ENCODE measurements at places on chromosomes 5 and 9.

DNA sequence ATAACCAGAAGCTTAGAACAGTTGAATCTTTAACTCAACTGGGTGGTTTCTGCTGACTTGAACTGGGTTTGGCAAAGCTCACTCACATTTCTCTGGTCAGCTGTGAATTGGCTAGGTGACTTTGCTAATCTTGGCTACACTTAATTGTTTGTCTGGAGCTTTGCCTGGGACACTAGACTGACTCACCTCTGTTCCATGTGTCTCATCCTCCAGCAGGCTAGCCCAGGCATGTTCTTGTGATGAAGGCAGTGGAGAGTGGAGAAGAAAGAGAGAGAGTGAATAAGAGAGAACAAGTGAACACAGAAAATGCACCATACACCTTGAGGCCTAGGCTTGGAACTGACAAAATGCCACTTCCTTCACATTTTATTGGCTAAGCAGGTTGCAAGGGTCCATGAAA, 32.6 kb downstream of the SPATA31D1 start:
- no peak for DNase-seq

DNA sequence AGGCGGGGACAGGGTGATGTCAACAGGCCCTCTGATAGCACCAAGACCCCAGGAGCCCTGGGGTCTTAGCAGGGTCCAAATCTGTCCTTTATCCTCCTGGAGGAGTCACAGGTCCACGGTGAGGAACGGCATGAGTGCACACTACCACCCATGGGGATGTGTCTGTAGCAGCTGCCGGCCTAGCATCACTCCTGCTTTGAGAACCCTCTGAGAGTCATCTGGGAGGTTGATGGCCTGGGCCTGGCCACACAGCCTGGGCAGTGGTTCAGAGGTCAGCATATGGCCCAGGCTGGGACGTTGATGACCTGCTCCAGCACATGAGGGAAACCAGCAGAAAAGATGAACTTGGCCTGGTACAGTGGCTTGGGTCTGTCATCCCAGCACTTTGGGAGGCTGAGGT, 1.8 kb upstream of the GFPT2 start:
- no peak for DNase-seq

- no peak for DNase-seq
These were observed 104.4 kb upstream of the GNA14 start for GRCh38 chr9:77752554-77752953.

- no peak for DNase-seq
These were observed 10.8 kb downstream of the SEMA6A start for GRCh38 chr5:116563736-116564308.

DNA sequence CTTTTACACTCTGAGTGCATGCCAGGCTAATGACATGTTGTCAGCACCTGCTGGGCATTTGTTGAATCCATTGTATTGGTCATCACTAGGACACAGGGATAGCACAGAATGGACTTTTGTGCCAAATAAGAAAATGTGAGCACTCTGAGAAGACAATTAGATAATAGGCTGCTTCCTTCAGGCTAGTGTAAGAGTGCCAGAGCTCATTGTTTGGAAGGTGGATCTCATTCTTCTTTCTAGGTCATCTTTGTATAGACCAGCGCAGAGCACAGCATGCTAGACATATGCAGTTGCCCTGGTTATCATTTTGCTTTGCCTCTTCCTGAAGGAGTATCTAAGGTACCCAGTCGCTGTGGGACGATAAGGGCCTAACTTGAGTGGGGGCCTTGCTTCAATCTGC, 493.4 kb upstream of the COX7C start:
- no peak for DNase-seq

GRCh38 chr5:126043688-126044087, 379.5 kb upstream of the GRAMD2B start:
- DNase-seq: no peak

DNA sequence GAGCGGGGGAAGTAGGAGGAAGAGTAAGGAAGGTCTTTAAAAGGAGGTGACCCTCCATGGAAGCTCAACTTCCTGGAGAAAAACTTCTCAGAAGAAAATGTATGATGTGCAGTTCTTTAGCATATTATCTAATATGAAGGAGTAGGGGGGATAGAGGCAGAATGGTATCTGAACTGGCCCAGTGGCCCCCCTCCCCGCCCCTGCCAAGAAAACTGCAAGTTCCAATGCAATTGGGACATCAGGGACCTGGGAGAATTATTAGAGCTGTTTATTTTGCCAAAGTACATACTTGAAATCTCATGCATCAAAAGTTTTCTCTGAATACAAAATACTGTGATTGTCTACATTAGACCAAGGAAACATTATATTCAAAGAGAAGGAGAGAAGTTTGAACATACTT, 40.6 kb upstream of the GAS1 start:
- no peak for DNase-seq

DNA sequence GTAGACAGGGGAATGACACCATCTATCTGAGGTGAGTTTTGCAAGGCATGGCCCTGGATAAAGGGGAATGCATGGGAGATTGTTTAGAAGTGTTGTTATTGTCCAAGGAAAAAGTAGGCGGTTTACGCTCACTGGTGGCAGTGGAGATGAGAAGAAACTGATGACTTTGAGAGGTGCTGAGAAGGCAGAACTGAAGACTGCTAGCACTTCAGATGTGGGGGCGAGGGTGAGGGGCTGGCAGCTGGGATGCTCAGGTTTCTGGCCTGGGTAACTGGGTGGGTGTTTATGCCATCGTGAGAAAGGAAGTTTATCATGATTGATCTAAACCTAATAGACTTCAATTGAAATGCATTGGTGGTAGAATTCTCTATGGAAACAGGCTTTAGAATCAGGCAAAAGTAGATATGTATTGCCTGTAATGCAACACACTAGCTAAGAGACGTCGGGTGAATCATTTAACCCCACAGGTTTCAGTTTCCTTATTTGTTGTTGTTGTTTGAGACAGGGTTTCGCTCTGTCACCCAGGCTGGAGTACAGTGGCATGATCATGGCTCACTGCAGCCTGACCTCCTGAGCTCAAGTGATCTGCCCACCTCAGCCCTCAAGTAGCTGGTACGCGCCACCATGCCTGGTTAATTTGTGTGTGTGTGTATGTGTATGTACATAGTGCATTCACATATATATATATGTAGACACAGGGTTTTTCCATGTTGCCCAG, 123.5 kb downstream of the SLC24A2 start:
- DNase-seq: no peak

- DNase-seq: no peak
These were observed 194.6 kb upstream of the PCSK5 start for GRCh38 chr9:75695921-75696320.

DNA sequence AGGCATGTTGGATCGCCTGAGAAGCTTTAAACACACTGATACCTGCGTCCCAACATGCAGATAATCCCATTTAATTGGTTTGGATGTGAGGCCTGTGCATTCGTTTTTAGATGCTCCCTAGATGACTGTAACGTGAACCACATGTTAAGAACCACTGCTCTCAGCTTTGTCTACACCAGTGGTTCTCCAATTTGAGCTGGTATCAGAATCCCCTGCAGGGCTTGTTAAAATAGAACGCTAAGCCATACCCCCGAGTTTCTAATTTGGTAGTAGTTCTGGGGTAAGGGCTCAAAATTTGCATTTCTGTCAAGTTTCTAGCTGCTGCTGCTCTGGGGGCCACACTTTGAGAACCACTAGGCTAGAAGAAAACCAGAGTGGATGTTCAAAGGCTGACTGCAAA, 74.7 kb downstream of the S1PR3 start:
- DNase-seq: no peak

DNA sequence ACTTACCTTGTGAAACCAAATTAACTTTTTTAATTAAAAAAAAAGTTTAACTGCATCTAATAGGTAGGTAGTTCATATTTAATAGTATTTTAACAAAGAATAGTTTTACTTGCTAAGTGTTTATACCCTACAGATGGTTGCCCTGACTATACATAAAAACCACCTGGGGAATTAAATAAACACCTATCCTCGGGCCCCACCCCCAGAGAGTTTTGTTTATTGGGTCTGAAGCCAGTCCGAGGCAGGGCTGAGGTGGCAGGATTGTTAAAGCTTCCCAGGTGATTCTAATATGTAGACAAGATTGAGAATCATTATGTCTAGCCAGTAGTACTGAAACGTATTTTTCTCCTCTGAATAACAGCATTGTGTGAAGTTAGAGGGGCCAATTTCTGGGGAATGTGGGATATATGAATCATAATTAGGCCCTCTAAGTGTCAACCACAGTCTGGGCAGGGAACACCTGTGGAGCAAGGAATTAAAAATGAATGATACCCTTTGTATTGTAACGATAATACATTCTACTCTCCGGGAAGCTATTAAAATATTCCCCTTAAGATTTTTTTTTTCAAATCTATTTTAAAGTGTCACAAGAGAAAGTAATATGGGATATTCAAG, 5.6 kb upstream of the PAM start:
- no peak for DNase-seq

DNA sequence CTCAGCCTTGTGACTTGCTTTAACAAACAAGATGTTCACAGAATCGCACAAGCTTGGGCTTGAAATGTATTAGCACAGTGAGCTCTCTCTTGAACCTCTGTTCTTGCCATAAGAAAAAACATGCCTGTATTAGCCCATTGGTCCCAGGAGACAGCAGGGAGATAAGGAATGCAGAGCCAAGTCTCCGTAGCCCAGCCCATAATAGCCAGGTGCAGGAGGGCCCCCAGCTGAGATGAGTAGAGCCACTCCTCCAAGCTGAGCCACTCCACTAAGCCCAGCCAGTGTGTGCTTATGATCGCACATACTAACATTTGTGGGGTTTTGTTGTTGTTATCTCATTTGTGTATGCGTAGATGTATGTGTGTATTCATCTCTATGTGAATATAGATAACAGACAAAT, 21.6 kb upstream of the SVEP1 start:
- DNase-seq: peak; percentile 41

DNA sequence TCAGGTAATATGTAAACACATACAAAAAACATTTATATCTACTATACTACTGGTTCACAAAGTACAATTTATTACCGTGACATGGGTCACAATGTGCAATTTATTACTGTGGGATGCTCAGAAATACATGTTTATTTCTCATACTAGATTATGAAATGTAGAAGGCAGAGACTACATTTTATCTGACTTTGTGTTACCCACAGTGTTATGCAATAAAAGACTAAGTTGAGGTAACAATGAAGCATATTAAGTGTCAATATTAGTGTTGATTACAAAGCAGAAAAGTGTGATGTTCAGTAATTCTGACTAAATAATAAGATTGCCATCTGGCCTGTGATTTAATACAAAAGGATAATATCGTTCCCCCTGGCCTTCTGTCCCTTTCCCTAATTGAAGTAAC, 42.4 kb downstream of the CPLANE1 start:
- DNase-seq: no peak

DNA sequence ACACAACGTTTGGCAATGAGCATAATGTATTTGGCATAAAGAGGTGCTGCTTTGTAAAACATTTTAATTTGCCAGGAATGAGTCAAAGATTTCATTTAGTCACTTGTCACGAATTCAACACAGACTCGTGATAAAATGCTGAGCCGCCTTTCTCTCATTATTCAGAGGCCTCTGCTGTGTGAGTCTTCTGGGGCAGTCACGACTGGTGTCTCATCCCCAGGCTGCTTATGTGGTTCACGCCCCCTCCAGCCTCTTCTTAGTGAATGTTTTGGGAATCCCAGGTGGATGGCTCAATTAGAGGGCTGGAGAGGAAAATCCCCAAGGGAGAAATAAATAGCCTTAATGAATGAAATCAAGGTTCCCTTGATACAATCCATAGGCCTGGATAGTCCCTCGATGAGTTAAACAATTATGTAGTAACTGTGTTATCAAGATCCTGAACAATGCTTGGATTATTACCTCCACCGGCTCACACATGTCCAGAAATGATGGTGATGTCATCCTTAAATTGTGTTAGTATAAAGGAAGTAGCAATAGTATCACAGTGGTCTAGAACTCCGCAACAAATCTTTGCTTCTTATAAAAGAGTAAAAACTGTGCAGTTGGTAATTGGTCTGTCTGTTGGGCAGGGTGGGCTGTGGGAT, 192.1 kb upstream of the ADAMTS16 start:
- DNase-seq: no peak

DNA sequence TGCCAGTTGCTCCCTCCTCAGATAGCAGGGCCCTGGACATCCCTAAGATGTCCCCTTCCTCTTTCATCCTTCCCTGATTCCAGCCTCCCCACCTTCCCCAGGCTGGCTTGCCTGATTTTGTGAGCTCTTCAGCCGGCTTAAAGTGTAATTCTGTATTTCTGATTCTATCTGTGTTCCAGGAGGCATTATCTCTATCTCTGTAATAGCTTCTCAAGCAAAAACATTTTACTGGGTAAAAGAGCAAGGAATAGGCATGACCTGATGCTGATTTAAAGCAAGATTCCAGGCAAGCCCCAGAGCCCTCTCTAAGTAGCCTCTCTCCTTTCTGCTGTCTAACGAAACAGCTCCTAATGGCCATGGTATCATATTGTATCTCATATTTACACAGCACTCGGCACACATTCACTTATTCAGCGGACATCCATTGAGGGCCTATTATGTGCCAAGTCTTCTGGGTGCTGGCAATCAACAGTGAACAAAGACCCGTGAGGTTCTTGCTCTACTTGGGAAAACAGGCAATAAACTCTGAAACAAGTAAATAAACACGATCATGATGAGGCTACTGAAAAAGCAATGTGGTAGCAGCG, 100.9 kb upstream of the MSX2 start:
- DNase-seq: no peak

- no peak for DNase-seq
These were observed 202.4 kb upstream of the ZNF618 start for GRCh38 chr9:113673726-113674125.

DNA sequence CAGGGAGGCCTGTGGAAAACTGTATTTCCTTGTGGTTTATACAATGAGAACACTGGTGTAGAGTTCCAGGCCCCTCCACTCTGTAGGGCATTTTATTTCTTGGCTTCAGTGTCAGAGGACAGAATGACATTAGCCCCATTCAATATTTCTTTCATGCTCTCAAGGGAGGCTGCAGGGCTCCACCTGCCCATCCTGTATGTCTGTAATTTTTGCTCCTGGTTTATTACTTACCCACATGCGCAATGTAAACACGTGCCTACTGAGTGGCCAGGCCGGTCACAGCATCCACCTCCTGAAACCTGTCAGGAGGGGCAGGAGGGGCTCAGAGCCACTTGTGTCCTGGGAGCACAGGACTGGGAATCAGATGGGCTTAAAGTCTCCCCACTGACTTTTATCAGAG, 82.4 kb downstream of the GADD45G start:
- DNase-seq: no peak

DNA sequence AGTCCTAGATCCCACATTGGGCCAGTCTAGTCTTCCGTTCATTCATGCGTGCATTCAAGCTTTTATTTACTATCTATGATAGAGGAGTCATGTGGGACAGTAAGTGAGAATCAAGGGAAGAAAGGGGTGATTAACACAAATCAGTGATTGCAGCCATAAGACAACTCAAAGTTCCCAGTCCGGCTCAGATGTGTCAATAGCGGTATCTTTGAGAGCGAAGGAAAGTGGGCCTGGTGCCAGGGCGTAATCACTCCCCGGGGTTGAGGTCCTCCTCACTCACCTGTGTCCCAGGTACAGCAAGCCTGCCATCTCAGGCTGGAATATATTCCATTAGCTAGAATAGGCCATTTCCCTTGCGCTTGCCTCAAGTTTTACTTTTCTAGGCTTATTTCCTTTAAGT, 196.3 kb downstream of the ATP10B start:
- no peak for DNase-seq

GRCh38 chr9:7237473-7238246, 479.9 kb downstream of the KDM4C start:
- no peak for DNase-seq

Data from iPS-NIHi11 (cell line).